Ureter (tissue), 1 donor: ENCODE measurements at places on chromosomes 5 and 9. TPM values are rescaled to one million over a fixed set of nuclear protein-coding genes. Genes with fewer than 3 reads are reported as not detected.

DNA sequence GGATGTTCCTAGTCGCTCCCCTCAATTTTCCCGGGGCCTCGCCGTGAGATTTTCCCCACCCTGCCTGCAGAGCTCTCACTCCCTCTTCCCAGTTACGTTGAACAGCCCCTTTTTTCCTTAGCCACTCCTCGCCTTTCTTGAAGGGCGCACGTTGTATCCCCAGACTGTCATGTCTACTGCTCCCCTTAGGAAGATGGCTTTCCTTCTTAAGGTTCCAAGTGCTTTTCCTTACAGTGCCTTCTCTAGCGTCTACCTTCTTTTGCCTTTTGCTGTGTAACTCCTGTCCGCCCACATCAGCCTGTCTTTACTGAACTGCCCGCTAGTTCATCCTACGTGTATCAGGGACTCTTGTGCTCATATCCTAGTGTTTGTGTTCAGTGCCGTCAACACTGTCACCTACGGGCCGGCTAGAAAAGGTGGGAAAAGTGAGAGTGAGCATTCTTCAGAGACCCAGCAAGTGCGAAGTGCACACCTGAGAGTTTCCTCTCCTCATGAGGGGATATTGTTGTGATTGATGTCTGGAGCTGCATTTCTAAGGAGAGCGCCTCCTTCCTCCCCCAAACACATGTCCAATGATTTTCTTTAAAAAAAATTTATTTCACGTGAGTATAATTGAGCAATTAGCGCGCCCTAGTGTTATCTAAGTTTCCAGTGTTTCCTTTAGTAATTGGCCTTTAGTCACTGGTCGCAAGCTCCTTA lies 764 bp downstream of the CAMLG start:
- DNase-seq = no peak

DNA sequence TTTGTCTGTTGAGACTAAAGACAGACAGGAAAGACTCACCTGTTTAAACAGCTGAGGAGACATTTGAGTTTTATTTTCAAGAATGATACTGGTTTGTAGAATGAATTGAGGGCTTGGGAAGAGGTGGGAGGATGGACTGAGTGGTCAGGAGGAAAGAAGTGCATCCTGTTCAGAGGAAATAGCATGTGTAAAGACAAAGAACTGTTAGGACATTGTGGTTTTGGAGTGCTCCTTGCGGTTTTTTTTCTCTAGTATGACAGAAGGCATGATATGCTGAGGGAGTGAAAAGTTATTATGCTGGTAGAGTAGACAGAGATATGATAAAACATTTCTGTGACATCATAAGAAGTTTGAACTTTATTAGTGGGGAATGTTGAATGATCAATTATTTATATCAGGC lies 270.7 kb upstream of the ELAVL2 start:
- DNase-seq = no peak

DNA sequence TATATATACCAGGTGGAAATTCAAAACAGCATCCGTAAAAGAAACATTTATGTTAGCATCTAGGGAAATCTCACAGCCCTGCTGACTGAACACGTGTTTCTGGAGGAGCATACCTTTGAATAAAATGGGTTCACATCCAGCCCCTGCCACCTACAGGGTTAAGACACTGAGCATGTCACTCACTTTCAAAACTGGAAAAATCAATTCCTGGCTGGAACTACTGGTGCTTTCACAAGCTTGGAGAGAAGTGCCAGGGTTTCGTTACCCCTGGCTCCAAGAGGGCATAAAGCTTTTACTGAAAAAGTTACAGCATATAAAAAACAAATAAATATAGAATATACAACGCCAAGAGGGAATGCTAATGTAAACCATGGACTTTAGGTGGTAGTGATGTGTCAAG lies 48.0 kb downstream of the SERINC5 start:
- no peak for DNase-seq

DNA sequence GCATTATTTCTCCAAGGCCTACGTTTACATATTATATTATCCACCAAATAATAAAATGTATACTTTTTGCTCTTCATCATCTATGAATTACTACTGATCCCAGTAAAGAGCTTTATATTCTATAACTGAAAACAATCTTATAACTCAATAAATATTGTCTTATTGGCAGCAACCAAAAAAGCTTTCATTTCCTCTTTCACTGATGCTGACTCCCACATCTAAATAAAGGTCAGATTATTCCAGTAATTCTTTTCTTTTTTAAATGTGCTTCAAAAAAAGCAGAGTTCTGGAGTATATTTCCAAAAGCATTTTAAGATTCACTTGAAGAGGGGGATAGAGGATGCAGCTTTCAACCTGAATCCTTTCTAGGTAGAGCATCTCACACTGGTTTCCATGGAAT lies 75.3 kb upstream of the NR4A3 start:
- DNase-seq = no peak

DNA sequence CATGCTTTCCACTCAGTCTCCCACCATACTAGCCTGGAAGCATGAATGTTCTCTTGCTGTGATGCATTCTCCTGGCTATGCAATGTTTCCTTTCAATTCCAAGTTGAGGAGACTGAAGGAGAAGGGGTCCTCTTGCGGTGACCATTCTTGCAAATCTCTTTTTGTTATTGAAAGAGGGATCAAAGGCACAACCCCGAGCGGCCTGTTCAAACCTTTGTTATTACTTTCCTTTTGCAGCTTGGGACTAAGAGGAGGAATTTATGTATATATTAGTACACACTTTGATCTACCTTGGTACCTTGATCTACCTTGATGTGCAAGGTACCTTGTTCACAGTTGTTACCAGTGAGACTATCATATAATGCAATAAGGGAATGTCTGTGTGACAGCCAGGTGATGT lies 147.3 kb downstream of the KCTD16 start:
- DNase-seq = no peak

DNA sequence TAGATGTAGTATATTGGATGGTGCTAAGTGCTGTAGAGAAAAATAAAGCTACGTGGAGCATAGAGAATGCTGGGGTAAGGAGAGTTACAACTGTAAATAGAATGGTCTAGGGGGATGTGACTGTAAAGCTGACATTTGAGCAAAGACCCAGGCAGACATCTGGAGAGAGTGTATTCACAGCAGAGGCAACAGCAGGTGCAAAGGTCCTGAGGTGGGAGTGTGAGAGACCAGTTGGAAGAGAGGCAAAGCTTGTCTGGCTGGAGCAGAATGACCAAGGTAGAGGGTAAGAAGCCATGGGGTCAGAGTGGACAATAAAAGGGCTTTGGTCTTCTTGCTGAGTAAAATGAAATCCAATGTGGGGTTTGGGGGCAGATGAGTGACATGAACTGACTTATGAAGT lies 92.9 kb upstream of the IQGAP2 start:
- DNase-seq = no peak

GRCh38 chr5:149500922-149501582 lies 50.2 kb downstream of the CSNK1A1 start:
- no peak for DNase-seq

DNA sequence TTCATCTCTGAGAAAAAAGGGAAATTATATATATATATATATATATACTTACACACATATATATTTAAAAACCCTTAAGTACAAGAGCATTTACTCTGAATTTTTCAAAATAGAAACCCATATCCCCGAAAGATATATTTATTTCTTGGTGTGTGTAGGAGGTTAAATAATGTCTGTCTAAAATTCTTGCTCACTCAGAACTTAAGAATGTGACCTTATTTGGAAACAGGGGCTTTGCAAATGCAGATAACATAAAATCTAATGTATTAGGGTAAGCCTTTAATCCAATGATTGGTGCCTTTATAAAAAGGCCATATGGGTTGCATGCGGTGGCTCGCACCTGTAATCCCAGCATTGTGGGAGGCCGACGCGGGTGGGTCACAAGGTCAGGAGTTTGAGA lies 517.3 kb upstream of the TLE4 start:
- no peak for DNase-seq

DNA sequence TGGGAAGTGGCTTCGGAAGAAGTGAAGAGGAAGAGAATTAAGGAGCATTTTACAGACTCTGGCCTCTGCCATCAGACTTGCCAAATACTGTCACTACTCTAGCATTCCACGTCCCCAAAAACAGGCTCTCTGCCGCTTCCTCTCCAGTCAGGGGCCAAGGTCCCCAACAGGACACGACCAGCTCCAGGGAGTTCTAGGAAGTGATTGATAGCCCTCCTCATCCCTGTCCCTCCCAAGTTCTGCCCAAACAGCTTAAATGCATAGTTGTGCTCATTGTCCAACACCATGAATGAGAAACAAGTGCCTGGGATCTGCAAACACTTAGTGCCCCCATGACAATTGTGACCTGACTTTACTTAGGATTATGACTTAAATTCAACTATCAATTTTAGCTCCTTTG lies 96.5 kb downstream of the MED10 start:
- no peak for DNase-seq

- DNase-seq = no peak
Measured at GRCh38 chr9:113179839-113180238, 29.0 kb downstream of the SLC31A2 start.

DNA sequence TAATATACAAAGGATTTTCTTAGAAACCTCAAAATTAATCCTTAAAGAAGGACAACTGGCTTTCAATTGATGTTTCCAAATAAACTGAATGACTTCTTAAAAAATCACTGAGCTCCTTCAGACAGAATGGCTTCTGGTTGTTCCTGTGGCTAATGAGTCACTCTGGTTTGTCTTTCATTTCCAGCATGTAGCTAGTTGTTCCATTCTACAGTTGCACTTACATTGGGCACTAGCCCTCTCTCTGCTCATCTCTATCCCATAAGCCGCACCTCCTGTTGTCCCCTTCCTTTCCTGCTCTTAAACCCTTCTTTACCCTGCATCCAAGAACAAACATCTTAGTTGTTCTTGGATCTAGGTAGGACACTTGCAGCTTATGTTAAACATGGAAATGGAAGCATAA lies 235.3 kb upstream of the HAPLN1 start:
- no peak for DNase-seq

DNA sequence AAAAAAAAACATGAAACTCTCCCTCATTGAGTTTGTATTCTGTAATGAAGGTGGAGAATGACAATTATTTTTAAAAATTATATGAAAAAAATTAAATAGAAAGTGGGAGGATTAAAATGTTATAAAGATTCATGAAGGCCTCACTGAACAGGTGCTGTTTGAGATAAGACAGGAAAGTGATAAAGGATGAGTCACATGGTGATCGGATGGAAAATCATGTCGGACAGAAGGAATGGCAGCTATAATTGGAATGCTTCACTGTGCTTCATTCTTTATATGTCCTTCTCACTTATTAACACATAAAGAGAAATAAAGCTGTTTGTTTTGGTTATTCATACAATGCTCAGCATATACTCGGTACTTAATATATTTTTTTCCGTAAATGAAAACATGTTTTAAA lies 464.5 kb upstream of the RGMB start:
- no peak for DNase-seq

DNA sequence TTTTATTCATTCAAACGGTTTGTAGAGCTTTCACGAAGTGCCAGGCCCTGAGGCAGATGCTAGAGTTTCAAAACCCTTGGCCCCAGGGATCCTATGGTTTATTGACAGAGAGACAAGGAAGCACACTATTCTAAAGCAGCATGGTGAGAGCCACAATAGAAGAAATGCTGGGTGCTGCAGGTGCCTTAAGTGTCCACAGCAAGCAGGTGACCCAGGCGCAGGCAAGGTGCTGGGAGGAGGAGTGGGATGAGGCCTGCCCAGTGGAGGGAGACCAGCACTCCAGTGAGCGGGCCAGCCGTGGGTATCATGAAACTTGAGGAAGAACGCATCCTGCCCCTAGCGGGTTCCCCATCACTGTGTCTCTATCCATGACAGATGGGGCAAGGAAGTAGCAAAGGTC lies 71.0 kb downstream of the OSMR start:
- no peak for DNase-seq

DNA sequence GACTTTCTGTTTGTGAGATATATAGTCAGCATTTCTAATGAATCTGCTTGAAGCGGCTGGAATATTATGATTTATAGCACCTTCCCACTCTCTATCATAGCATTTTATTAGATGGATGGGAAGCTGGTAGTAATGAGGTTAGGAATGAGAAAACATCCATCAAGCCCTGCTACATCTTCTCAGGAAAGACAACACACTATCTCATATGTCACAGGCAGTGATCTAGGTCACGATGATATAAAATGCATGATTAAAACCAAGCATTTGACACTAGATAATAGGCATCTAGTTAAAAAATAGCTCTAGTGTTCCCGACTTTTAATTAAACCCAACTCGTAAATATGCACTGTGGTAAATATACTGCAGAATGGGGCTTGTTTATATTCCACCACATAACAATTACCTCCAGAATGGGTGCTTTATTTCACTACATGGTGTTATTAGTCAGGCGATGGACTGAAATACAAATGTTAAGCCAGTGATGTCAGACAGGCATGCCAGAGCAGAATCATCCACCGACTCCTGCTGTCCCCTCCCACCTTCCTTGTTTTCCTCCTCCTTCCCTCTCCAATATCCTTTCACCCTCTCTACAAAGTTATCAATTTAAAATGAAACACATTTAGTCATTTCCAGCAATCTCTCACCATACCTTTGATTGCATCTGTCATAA lies 286.8 kb downstream of the SPATA31D1 start:
- DNase-seq = no peak

- no peak for DNase-seq
Measured at GRCh38 chr9:125428902-125429467, 167.4 kb downstream of the GAPVD1 start.

DNA sequence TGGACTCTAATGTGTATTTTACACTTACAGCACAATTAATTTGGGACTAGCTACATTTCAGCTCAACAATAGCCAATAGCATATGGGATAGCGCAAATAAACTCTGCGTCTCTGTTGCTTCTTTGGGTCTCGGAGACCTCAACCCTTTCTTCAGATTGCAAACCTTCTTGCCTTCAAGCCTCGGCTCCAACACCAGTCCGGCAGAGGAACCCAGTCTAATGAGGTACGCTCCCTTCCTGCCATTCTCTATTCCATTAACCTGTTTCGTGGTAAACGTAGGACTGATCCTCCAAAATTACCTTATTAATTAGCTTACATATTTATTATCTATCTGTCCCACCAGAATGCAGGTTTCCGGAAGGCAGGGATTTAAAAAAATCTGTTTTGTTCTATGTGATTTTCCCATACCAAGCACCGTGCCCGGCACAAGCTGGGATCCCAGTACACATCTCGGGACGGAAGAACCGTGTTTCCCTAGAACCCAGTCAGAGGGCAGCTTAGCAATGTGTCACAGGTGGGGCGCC lies 525 bp upstream of the DAPK1 start:
- DNase-seq = no peak

Gene IL4
- total RNA-seq = not detected

Gene PPP3R2
- total RNA-seq = not detected

Gene FOXB2
- total RNA-seq = not detected

Gene SLC4A9
- 0.13 TPM for total RNA-seq

Gene NR4A3
- 26.2 TPM for total RNA-seq

Gene SPARC
- total RNA-seq = 483 TPM

Gene EPB41L4B
- 15.9 TPM for total RNA-seq

Gene NLN
- total RNA-seq = 23.8 TPM

Gene EQTN
- 0.44 TPM for total RNA-seq
